Activated T-helper 1 cell treated with Interleukin-2 at 50 U/mL for 16 hours (primary cell): ENCODE measurements at places on chromosomes 5 and 9.

DNA sequence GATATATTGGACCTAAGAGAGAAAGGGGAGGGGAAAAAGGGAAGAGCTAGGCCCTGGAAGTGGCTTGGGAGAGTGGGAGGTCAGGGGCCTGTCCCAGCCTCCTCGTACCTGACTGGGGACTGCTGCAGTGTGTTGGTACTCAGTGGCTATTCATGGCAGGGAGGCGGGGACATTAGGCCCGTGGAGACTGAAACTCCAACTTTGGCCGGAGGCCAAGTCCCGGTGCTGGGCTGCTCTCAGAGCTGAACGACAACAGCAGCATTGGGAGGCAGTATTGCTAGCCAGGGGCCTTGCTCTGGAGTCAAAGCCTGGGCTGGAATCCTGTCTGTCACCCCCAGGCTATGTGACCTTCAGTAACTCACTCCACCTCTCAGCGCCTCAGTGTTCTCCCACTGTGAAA lies 37.8 kb downstream of the NEURL1B start:
- DNase-seq: no peak

GRCh38 chr5:10485897-10486296 lies 44.2 kb downstream of the ROPN1L start:
- DNase-seq: no peak

GRCh38 chr9:35415402-35416097 lies 74.4 kb upstream of the RUSC2 start:
- no peak for DNase-seq

DNA sequence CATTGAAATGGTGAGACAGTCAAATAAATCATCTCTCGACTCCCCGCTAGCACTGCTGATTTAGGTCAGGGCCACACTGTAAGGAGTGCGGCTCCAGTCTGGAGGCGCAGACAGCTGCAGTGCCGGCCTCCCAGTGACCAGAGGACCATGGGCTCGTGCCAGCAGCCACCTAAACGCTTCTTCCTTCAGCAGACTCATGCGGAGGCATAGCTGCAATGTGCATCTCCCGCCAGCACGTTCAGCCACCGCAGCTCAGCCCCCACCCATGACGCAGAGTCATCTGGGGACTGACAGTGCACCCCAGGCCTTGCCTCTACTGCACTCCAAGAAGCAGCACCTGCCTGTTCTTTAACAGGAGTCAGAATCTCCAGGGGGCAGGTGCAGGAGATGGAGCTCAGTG lies 13.6 kb upstream of the MAPK9 start:
- no peak for DNase-seq

DNA sequence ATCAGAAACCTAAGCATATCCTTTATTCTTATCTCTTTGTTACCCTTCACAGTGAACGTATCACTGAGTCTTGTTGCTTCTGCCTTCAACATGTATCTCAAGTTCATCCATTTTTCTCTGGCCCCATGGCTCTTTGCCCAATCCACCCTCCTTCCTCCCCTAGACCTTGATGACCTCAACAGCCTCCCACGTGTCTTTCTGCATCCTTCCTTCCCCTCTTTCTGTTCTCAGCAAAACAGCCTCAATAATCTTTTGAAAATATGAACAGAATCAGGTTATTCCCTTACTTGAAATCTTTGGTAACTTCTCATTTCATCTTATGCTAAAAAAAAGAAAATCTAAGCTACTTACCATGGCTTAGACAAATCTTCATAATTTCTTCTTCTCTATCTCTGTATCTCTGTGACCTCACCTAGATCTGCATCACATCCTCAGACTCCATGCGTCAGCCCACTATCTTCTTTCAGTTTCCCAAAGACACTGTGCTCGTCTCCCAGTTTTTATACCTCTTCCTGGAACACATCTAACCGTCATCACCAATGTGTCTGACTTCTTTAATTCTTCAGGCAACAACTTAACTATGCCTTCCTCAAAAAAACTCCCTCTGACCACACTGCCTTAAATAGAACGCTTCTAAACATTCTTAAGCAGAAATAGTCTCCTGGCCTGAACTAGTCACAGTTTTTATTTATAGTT lies 208.0 kb downstream of the PARP8 start:
- DNase-seq: no peak

DNA sequence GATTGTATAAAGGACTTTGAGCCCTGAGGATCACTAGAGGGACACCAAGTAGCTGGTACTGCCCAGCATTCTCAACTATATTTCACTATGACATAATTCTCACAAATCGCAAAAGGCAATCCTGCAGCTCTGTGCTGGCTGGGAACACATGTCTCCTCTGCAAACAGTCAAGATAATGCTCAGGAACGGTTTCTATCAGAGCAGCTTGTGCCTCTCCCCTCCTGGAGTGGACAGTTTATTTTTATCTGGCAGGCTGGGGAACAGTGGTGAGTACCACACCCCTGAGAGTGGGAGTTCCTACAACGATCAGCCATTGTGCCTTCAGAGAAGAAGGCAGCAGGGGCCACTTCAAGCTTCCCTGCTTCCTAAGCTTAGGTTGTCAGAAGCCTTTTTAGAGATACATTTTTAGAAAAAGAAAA lies 65.8 kb downstream of the ERAP1 start:
- DNase-seq: no peak

GRCh38 chr5:1167361-1167727 lies 34.1 kb upstream of the SLC6A19 start:
- DNase-seq: no peak

DNA sequence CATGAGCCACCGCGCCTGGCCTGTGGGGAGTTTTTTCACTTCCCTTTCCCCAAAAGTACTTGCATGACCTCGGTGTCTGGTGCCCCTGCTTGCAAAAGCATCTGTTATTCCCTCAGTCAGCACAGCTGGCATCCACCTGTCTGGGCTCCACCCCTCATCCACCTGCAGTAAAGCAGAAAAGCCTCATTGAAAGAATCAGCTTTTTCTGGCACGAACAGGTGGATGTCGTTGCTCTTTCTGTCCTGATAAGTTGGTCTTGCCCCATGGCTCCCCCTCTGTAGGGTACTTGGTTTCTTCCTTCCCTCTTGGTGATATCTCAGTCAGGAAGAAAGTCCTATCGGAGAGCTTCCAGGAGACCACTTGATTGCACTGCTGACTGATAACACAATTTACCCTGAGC lies 37.4 kb downstream of the WWC1 start:
- DNase-seq: no peak

DNA sequence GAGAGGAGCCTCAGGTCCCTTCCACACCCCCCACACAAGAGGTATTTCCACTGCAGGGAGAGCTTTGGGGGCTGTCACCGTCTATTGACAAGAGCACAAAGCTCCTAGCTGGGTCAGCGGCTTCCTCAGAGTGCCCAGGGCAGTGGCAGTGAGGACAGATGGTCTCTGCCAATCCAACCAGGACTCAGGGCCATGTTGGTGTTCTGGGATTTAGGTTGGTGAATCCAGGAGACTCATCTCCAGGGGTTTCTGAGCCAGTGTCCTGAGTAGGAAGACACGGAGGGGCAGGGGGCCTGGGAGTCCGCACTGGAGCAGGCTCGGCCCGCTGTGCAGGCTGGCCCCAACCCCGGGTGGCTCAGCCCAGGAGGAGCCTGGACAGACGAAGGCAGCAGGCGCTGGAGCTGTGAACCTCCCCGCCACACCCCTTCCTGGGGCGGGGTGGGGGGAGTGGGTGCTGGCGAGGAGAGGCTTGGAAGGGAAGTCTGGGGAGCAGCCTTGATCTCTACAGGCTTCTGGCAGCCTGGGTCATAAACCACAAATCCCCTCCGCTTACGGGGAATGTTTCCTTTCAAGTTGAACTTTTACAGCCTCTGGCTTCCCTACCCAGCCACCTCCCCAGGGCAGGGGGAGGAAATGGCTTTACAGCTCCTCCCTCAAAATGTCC lies 19.6 kb downstream of the CRB2 start:
- no peak for DNase-seq

DNA sequence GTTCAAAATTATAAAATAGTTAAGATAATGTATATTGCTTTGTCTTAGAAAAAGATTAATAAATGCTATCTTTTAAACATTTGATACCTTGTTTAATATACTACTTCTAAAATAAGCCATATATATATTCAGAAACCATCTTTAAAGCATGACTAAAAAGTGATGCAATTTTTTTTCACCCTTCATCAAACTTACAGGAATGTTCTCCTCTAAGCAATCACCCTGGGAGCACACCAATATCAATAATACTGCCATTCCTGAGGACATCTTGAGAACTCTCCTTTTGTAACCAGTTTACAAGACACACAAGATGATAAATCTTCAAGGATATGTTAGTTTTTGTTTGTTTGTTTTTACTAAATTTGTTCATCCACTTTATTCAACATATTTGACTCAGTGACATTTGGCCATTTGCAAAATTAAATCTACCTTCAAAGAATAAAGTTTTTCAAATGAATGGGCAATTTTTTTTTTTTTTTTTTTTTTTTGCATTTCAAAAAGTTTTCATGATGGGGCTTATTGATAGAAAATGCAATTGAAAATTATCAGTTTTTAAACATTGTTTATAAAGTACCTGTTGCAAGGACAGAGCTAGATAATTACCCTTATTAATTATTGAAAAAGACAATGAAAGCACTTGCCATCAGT lies 17.2 kb downstream of the FOXD1 start:
- DNase-seq: no peak

DNA sequence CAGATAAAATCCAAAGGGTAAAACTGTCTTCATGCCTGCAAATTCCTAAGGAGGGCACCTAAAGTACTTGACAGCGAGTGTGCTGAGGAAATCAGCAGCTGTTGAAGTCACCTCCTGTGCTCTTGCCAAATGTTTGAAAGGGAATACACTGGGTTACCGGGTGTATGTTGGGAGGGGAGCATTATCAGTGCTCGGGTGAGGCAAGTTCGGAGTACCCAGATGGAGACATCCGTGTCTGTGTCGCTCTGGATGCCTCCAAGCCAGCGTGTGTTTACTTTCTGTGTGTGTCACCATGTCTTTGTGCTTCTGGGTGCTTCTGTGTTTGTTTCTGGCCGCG lies 727 bp upstream of the ADRB2 start:
- no peak for DNase-seq
